ENCODE measurements at places on chromosomes 1 and 21.

GRCh38 chr1:5998051-5998905 is 6.1 kb upstream of the NPHP4 start:
- no peak for DNase-seq

GRCh38 chr1:19854866-19855265 is 27.3 kb upstream of the OTUD3 start:
- DNase-seq: no peak

- no peak for DNase-seq
Measured at GRCh38 chr21:38999161-38999560, 184.1 kb downstream of the PSMG1 start.

- DNase-seq: no peak
Measured at GRCh38 chr1:154891452-154891851, 21.4 kb upstream of the KCNN3 start.

DNA sequence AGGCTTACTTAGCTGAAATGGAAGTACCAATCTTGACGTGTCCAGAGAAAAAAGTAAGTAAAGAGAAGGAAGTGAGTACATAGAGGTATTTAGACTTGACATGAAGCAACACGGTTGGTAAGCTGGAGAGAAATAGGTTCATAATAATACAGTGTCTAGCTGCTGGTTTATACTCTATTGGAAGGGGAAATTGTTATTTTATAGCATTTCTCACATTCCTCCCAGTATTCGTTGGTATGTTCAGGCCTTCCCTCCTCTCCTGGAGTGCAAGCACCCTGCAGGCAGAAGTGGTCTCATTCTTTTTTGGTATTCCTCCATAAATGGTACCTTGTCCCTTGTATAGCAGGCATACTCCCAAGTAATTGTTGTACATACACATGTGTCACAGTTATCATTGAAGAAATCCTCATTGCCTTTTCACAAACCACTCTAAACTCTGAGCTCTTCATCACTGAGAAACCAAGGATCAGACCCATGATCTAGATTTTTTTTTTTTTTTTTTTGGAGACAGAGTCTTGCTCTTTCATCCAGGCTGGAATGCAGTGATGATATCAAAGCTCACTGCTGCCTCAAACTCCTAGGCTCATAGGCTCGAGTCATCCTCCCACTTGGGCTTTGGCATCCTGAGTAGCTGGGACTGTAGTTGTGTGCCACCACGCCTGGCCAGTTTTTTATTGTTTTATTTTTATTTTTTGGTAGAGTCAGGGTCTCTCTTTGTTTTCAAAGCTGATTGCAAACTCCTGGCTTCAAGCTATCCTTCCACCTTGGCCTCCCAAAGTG is 9.8 kb upstream of the IPO9 start:
- DNase-seq: no peak

DNA sequence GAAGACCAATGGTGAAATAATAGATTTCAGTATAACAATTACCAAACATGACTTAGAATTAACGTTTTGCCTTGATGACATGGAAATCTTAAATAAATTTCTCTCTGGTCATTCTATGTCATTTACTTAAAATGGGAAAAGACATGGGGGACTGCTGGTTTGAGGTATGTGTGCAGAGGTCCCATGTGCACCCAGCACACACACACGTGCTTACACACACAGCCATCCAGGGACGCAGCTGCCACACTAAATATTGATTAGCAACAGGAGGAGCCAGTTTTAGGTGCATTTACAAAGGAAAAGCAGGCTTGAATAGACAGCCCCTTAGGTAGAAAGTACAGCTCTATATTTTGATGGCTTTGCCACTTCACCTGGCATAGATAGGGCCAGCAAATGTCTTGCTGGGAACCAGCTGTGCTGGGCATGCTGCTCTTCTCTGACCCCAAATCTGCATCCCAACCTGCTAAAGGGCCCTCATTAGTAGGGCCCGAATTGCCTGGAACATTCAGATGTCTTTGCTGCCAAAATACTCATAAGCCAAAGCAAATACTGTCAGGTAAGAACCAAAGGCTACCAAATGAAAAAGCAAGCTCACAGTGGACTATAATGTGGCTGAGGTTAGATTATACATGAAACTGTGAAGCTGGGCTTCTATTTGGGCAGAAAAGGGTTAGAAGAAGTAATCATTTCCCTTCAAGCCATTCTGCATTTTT is 399.9 kb downstream of the HHAT start:
- no peak for DNase-seq

GRCh38 chr1:46451948-46452930 is 37.4 kb upstream of the DMBX1 start:
- no peak for DNase-seq

- DNase-seq: no peak
Measured at GRCh38 chr1:229251185-229251584, 19.7 kb upstream of the RAB4A start.

DNA sequence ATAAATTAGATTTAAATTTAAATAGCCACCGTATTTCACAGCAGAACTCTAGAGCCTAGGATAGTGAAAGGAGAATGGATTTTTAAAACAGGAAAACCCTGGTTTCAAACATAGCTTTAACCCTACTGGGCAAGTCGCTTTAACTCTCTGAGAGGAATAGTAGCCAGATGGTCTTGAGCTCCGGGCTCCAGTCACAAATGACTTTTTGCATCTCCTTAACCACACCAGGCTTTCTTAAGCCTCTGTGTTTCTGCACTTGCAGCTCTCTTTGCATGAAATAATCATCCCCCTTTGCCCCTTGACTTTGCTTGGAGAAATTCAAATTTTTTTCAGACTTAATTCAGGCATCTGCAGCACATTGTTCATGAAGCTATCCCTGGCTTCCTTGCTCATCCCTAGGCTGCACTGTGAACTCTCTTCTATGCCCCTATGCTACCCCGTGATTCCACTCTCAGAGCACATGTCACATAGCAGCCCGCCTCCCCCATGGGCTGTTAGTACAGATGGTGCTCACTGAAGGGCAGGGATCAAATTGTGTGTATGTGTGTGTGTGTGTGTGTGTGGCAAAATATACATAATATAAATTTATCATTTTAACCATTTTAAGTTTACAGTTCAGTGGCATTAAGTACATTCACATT is 68.8 kb upstream of the DAB1 start:
- no peak for DNase-seq

DNA sequence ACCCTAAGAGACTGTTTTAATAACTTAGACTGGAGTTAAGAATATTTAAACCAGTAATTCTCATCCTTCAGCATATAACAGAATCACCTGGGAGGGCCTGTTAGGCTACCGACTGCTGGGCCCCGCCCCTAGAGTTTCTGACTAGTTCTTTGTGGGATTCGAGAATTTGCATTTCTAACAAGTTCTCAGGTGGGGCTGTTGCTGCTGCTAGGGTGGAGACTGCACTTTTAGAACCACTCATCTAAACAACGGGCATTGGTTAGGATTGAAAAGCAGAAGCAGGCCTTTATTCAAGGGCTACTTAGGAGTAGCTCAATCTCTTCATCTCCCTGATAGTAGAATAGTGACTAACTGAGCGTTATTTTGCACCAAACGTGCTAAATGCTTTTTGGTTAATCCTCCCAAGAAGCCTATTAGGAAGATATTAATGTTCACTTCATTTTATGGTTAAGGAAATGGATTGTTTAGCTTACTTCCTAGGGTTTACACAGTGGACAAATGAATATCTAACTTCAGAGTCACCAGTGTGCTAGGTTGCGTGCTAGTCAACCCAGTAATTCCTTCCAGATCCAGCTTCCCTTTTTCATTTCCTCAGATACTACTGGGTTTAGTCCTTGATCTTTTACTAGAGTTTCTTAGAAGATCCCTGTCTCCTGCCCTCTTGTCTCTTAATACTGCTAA is 31.1 kb upstream of the UAP1 start:
- DNase-seq: no peak

Measured in effector memory CD8-positive, alpha-beta T cell (primary cell).